ENCODE measurements at places on chromosomes 7 and 10.

DNA sequence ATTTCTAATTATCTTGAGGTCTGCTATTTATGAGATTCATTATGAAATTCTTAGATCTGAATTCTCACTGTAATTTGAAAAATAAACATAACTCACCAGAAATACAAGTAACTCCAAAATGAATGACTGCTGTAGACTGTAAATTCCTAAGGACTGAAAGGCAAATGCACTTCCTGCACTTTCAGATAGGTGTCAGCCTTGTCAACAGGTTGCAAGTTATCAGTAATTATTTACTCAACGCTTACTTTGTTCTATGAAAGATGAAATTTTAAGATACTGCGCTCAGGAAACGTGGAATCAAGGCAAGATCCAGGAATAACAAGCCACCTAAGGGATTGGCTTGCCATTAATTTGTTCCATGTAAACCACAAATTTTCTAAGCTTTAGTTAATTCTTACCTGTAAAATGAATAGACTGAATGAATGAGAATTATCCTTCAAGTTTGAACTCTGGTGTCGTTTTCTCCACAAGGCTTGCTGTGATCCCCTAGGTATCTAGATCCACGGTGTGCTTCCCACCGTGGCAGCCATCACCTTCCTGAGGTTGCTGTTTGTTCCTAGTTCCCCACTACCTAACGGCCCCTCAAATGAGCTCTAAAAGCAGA is 12.6 kb downstream of the DHX32 start:
- no peak for DNase-seq

DNA sequence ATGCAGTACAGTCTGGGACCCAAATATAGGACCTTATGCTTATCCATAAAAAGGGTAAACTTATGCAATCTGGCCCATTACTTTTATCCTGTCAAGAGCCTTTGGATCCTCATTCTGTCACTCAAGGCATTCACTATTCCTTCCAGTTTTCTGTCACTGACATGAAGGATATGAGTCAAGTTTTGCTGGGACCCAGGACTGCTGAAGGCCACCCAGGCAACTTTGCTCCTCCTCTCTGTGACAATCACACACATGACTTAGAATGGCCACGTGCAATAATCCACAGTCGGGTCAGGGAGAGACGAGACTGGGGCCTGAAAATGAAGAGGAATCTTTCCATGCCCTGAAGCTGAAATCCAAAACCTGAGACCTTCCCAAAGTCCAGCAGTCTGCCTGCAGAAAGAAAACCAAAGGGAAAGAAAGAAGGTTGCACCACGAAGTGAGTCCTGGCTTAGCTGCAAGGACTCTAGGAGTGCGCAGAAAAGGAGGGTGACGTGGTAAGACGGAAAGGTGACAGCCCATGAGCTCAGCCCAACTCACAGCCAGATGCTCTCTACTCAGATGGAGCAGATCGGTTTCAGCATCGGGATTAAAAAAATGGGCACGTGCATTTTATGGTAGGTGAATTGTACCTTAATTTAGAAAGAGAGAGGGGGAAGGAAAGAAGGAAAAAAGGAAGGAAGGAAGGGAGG is 67.2 kb downstream of the VOPP1 start:
- no peak for DNase-seq

DNA sequence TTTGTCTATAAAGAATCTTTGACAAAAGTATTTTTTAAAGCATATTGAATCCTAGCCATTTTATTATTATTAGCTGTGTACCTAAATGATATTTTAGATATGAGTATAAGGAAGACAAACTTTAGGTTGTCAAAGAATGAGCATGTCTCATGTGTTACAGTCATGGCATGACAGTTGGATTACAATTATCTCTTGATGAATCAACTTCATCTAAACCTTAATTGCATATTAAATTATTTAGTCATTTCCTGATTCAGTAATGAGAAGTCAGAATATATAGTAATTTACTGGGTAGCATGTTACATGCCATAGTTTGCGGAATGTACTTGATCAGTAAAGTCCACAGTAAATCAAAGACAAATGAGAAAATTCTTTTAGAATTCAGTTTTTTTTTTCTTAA is 59.2 kb downstream of the MAPK8 start:
- DNase-seq: no peak

DNA sequence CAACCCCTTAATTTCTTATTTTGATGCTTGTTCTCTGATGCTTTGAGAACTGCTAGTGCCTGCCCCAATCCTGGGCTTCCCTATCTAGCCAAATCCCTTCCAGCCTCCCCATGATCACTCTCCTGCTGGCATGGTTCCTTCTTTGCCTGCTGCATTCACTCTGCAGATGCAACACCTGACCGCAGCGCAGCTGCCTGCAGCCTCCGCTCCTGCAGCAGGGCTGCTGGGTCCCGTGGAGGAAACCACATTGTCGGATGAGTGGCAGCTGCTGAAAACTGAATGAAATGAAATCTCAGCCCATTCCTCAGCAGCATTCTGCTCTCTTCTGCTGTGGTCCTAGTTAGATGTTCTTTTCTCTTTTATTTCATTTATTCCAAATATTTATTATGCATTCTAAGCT is 320.3 kb downstream of the CCDC3 start:
- DNase-seq: no peak

DNA sequence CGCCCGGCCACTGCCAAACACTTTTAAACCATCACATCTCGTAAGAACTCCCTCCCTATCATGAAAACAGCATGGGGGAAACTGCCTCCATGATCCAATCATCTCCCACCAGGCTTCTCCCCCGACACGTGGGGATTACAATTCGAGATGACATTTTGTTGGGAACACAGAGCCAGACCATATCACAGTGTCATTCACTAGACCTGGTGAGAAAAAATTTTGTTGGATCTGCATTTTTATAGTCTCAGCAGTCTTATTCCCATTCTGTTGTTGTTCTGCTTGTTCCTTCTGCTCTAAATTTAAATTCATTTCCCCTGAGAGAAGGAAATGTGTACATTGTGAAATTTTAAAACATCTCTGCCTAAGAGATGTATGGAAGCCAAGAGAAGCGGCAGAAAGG is 4.8 kb upstream of the MKLN1 start:
- no peak for DNase-seq

GRCh38 chr7:234051-234707 is 41.8 kb downstream of the FAM20C start:
- no peak for DNase-seq

- DNase-seq: no peak
Observed at GRCh38 chr10:78771808-78772455, 296.8 kb upstream of the ZMIZ1 start.

- no peak for DNase-seq
Observed at GRCh38 chr7:55733241-55734140, 129.1 kb downstream of the SEPTIN14 start.

GRCh38 chr10:101385866-101386658 is 32.1 kb downstream of the BTRC start:
- DNase-seq: no peak

- no peak for DNase-seq
Observed at GRCh38 chr10:71218046-71218650, 5.8 kb downstream of the UNC5B start.

- DNase-seq: no peak
Observed at GRCh38 chr7:30147785-30148184, 13.0 kb downstream of the MTURN start.

DNA sequence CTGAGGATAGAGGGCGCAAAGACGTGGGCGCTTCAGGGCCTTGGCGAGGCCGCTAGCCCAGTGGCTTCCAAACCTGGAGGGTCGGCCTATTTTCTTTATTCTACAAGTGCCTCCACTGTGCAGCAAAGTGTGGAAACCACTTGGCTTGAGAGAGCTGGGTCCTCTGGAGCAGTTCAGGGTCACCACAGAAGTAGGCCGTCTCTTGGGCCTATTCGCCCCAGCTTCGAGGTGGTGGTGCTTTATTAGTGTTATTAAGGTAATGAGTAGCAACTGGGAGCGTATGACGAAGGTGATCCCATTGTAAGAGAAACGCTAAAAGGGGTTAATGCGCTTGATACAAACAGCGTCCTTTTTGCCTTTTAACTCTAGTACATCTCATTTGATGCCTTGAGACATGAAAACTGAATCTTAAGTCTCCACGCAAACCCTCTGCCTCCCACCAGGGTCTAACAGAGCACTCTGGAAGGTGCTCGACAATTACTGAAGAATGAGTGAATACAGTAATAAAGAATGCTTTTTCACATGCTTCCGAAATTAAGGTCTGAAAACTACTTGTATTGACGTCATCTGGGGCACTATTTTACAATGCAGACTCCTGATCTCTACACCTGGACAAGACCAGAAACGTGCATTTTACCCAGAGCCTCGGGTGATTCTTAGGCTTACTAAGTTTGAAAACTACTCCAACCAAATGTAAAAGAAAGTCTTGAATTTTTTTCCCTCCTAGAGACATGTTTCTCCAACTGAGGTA is 647 bp upstream of the GSAP start:
- DNase-seq: no peak

DNA sequence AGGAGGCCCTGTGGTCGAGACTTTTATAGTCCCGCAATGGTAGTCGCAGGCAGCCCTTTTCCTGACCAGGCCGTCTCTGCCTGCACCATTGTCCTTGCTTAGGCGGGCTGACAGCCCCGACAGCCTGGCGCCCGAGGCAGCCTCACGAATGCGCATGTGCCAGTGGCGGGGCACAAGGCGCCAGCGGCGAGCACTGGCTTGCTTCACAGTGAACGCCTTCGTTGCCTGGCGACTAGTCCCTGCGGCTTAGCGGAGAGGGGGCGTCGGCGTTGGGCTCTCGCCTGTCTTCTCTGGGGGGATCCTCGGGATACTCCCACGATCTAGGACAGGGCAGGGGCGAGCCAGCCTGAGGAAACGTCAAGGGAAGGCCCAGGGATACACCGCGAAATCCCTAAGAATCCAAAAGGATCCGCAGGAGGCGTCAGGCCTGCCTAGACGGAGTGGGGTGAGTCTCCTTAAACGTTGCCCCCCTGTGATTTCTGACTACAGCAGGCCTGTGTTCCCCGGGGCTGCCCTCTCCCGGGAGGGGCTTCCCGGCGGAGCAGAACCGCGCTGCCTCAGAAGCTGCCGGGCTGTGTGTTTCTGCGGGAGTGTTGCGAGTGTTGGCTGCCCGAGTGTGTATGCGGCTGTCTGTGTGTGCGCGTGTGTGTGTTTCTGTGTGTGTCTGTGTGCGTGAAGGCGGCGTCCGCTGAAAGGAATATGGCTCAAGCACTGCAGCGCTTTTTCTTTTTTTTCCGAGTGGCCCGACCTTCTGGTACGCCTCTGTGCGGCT is 20.5 kb upstream of the ZNF273 start:
- no peak for DNase-seq

GRCh38 chr7:41567731-41568114 is 135.2 kb downstream of the INHBA start:
- DNase-seq: no peak

GRCh38 chr7:45435846-45436245 is 138.3 kb upstream of the ADCY1 start:
- DNase-seq: peak; percentile 18

- no peak for DNase-seq
Observed at GRCh38 chr7:56079450-56080185, 13.1 kb downstream of the PHKG1 start.

- no peak for DNase-seq
Observed at GRCh38 chr10:2782265-2782664, 285.1 kb upstream of the PFKP start.

GRCh38 chr7:593324-594115 is 73.9 kb upstream of the PDGFA start:
- no peak for DNase-seq

DNA sequence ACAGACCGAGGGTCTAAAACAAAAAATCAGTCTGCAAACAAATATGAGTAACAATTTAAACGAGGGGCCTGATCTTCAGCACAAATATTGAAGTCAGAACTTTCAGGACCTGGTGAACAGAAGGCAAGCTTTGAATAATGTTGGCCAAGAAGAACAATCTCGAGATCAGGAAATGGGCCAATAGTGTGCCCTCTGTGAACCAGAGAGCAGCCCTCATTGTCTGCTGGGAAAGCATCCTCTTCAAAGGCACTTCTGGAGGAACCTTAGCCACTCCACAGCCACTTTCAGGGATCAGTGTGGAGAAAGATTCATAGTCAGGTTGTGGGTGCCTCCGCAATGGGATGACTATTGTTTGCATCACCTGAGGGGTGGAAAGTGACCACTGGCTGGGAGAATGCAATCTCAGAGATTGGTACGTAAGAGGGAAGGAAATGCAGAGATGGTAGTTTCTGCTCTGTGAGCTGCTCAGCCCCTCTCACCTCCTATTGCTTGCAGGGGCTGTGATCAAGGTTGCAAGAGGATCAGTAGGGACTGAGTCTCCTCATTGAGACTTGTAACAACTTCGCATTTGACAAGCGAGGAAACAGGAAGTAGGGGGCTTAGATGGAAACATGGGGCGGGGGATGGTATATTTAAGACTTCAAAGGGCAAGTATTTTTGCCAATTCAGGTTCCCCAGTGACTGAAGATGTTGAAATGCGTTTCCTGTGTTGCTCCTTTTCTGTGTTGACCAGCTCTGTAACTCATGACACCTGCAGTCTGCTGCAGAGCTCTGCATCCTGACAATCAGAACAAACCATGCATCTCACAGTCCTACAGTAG is 28.4 kb upstream of the IFRD1 start:
- DNase-seq: no peak

GRCh38 chr10:86944031-86944419 is 13.4 kb downstream of the MMRN2 start:
- DNase-seq: no peak

- peak; percentile 64 for DNase-seq
Observed at GRCh38 chr7:13778967-13779366, 210.5 kb downstream of the ETV1 start.

DNA sequence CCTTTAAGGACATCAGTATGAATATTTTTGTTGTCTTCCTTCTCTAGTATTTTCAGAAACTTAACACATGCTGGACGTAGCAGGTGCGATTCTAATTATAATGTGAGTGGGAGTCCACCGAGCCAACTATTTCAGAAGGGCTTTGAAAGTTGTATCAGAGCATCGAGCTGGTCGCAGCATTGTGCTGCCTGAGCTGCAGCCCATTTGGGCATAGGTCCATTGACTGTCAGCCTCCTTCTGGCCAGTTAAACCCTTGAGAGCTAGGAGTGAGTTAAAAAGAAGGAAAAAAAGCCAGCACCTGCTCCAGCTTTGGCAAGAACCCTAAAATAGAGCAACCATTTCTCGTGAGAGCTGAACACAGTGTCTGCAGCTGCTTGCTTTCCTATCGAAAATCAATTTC is 47.8 kb downstream of the SLC35G1 start:
- DNase-seq: no peak

DNA sequence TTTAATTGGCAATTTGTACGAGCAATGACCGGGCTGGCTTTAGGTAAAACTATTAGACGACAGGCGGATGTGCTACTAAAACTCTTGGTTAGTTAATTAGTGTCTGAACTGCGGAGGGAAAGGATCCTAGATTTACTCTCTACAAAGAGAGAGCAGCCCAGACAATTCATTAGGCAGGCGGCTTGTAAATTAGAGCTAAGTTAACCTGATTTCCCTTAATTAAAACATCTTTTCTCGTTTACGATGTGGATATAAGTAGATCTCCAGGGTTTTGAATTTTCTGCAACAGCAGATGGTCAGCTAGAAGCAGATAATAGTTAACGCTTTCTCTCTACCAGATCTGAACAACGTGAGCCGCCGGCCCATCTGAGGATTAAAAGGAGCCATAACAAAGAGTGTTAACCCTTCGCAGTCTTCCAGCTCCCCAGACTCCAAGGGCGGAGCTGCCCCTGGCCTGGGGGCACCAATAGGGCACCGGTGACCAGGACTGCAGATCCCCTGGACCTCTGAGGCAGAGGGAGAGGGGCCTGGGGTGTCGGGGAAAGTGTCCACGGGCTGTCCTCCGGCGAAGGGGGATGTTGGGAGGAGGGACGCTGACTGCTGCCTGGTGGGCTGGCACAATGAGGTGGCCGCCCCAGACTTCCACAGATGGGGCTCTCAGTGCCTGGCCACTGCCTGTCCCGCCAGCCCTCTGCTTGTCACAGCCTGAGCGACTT is 6.3 kb upstream of the UNCX start:
- DNase-seq: no peak

- DNase-seq: no peak
Observed at GRCh38 chr10:98466861-98467505, 20.2 kb upstream of the HPS1 start.
